ENCODE measurements at places on chromosomes 11 and 22.

DNA sequence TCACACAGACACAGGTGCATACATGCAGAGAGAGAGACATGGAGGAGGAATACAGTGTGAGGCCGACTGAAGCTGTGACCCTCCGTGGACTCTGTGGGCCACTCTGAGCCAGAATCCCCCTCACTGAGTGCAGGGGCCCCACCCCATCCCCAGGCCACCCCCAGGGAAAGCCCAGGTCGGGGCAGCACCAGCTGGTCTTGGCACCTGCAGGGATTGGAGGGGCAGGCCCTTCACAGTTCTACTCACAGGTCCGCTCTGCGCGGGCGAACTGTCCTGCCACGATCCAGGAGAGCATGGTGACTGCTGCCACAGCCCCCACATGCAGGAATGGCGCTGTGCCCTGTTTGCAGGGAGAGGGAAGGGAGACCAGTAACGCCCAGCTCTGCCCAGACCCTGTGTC, 16.3 kb upstream of the KLHL35 start:
- no peak for DNase-seq

- DNase-seq, result no peak
Measured at GRCh38 chr11:68282141-68282860, 10.5 kb upstream of the C11orf24 start.

DNA sequence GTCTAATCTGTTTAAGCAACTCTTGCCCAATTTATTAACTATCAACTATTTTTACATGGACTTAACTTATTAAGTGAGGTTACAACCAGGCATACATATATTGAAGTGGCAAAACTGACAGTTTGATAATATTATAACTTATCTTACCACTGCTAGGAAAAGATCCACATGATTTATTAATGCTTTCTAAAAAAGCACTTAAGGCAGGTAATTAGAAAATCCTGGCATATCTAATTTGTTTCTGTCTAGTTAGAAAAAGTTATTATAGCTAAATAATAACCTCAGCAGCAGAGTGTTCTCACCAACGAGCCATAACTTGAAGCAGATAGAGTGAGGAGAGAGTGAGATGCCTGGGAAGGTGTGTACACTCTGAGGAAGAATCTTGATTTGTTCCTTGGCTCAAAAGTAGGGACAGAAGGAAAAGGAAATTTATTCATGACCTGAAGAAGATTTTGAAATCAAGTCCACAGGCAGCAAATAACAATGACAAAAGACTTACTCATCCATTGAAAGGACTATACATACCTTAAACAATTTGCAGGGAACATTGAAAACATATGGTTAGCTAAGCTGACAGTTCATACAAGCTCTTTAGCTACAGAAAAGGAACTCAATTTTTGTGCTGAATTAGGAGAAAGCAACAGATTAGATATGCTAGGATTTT, 7.1 kb upstream of the MUC15 start:
- no peak for DNase-seq

DNA sequence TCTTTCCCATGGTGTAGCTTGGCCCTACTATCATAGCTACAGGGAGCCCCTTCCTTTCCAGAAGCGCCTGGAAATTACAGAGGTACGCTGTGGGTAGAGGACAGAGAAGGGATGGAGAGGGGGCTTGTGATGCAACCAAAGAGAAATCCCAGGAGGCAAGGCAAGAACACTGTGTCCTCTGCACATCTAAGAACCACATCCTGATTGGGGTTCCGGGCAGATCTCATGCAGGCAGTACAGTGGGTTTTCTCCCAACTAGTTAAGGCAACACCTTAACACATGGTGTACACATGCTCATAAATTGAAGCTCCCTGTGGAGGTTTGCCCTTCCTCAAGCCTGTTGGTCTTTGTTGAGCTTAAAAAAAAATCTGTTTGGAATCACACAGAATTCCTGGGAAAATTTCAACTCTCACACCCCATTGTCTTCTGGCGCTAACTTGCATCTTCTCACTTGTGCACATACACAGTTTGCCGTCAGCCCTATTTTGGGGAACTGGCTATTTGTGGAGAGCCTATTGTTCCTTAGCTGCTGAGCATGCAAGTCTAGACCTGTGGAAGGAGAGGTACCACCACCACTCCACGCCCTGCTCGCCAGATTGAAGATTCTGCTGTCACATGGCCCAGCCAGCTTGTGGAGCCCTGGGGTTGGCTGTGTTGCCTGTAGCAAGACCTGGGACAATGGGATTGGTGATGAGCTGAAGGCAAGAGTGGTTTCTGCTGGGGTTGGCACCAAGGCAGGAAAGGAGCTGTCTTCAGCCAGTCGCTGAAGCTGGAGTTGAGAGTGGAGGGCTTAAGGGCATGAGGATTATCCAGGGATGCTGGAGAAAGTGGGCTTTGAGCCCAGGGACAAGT, 52.4 kb downstream of the ALX4 start:
- DNase-seq, result no peak

DNA sequence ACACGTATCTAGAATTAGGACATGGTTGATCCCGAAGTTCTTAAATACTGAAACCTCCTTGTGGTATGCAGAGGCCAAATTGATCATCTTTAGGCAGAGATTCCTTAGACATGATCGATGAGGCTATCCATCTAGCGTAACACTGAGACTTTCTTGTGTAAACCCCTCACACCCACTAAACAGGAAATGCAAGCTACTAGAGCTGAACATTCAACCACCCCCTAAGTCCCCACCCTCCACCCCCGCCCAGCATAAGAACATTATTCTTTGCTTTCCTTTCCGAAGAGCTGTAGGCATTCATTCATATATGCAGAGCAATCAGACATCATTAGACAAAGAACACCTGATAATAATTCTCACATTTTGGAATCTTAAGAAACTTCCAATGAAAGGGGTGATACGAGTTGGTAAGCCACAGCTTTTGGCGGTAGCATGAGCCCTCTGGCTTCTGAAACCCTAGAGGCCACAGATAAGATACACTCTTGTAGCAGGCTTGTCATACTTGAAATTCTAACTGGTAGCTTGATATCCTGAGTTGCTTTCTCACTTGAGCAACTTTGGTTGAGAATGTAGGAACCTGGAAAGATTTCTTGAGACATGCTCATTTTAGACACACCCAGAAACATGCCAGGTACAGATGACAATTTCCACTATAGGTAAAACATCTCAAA, 42.2 kb downstream of the FLI1 start:
- DNase-seq, result no peak

- no peak for DNase-seq
Measured at GRCh38 chr11:124756753-124757227, 4.7 kb upstream of the VSIG2 start.

GRCh38 chr22:30424534-30425326, 838 bp upstream of the MTFP1 start:
- no peak for DNase-seq

DNA sequence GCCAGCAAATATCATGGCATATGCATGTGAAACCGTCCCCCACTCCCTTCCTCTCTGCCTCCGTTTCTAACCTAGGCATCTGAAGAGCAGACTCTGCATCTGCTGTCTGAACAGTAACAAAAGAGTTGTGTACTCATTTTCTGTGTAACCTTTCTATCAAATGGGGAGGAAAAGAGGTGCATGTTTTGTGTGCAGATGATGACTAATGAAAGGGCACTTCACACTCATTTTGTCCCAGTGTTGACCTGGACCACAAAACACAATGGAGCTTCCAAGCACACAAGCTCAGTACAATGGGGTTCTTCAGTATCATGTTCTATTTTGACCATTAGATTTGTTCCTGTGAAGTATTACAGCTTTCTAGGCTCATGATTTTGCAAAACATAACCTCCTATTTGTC, 13.0 kb downstream of the JHY start:
- DNase-seq, result no peak

DNA sequence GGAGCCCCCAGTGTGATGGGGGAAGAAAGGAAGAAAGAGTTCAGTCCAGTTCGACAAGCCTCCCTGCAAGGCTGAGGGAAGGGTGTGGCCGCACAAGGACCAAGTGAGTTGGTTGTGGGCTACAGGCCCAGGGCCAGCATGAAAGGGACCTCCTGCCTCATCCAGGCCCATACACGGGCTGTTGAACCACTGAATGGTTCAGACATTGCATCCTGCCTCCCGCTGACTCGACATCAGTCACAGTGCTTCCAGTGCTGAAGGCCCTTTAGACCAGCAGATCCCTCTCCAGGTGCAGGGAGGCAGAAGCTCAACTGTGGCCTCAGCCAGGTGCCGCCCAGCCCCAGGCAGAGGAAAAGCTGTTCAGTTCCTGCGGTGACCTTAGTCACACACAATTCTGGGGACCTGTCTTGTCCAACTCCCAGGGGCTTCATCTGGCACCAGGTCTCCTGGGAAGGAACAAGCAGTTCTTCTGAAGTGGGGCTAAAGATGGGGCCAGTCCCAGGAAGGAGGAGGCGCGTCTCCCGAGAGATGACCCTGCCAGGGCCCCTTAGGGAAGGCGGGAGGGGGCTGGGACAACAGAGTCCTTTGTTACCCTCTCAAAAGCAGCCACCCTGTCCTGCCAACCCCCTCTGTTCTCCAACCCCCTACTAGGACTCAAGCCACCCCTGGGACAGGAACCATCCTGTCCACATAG, 6.6 kb downstream of the ARRB1 start:
- no peak for DNase-seq

GRCh38 chr22:24400034-24400725, 27.2 kb upstream of the ADORA2A start:
- DNase-seq, result no peak

DNA sequence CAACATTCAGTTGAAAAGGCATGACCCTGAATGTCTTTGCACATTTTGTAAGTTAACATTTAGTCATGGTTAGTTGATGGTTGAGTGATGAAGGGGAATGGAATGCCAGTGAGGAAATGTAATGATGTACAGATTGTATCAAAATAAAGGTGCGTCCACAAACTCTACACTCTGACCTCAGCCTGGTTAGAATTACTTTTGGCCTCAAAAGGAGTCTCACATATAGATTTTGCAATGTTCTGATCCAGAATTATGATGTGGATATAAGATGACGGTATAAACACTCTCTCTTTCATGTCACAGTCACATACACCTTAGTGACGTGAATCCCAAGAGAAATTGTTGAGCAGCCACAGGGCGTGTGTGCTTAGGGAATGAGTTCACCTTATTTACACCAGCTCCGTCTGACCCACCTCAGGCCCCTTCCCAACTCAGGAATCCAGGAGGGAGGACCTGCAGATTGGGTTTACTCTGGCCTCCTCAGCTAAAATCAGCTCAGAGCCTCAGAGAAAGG, 100.1 kb downstream of the RDX start:
- DNase-seq, result no peak

DNA sequence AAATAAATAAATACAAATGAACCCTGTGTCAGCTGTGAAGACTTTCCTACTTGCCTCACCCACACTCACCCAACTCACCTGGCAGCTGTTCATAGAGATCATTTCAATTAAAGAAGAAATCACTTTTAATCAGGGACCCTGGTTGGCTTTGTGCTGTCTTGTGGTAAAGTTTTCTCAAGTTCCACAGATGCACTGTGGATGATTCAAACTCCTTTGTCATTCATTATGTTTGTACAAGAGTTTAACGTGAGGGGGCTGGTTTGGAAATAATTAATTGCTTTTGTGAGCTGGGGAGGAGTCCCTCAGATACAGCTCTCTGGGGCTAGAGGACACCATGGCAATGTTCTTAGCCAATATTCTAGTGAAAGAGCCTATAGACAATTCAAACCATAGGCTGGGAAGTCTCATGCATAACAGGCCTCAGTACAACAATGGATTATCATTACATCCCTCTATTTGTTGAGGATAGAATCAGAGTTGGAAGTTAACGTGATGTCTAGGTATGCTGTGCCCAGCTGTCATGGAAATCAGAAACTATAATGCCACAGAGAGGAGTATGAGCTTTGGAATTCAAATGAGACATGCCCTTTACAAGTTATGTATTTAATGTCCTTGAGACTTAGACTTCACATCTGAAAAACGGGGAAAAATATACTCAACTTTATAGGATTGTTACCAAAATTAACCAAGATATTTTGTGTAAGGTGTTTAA, 698.5 kb downstream of the KCNA4 start:
- DNase-seq, result no peak

DNA sequence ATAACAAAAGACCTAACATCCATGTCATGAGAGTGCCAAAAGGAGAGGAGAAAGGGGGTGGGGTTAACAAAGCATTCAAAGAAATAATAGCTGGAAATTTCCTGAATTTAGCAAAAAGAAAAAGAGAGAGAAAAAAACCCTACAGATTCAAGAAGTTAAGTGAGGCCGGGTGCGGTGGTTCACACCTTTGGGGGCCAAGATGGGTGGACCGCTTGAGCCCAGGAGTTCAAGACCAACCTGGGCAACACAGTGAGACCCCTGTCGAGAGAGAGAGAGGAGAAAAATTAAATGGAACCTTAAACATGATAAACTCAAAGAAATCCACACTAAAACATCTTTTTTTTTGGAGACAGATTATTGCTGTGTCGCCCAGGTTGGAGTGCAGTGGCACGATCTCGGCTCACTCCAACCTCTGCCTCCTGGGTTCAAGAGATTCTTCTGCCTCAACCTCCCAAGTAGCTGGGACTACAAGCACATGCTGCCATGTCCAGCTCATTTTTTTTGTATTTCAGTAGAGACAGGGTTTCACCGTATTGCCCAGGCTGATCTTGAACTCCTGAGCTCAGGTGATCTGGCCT, 8.9 kb upstream of the CLDN5 start:
- no peak for DNase-seq

DNA sequence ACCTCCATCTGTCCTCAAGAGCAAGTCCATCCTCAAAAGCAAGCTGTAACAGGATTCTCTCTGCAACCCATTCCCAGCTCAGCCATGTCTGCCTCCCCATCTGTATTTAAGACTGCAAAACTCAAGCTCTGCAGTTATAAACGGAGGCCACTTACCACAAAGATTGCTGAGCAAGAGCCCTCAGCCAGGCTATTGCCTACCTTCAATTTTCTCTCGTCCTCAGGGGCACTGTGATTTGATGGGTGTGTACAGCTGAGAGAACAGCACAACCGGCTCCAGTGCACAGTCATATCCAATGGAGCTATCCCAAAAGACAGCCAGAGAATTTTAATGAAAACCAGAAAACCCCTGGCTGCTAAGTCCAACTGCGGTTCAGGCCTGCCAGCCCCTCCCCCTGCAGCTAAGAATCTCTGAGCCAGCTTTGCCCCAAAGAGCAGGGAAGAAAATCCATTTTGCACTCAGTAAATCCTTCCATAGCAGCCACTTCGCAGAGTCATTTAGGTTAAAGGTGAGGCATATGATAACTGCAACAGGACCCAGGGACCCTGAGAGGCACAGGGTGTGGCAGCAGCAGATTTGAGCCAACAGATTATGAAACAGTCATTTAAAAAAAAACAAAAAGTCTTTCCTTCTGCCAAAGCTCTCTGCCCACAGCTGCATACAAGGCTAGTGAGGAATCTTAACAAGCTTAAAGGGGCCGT, 37.6 kb downstream of the RAB30 start:
- peak; percentile 75 for DNase-seq

DNA sequence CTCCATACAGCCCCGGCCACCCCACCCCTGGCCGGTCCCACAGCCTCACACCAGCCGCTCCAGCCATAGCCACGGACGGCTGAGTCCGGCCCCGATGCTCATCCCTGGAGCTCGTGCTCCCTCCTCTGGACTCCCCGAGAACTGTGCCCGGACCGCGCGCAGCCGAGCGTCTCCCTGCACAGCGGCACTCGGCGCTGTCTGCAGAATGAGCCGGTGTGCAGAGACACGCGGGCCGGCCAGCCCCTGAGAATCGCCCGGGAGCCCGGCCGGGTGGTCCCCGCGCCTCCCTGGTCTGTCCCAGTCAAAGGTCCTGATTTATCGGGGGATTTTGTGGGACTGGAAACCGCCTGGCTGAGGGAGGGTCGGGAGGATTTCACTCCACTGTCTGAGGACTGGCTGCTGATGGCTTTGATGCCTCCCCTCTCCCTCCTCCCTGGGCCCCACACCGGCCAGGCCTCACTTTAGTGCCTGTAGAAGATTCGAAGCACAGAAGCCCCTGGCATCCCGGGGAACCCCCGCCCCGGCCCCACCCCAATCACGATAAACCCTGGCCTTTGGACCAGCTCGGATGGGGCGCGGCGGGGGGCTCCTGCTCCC, 102.7 kb downstream of the BRD1 start:
- peak; percentile 57 for DNase-seq

Measured in small intestine (tissue), 16 donors.